ENCODE measurements at places on chromosomes 1 and 21.

- peak; percentile 96 for DNase-seq
Observed at GRCh38 chr21:42062236-42063022, 8.7 kb upstream of the UMODL1 start.

DNA sequence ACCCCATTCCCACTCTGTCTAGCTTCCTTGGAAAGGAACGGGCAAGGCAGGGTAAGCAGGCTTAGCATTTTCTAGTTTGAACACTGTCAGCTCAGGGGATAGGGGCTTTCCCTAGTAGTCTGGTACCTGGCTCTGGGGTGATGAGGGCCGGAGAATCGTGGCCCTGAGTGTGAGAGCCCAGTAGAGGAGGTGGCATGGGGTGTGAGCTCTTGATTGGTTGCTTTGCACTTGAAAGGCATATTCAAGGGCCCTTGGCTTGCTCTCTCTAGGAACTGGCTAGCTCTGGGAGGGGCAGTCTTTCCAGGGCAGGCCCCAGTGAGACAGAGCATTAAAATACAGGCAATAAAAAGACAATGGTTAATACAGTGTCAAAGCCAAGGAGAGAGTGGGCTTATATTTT, 10.8 kb upstream of the EXTL1 start:
- DNase-seq = no peak

GRCh38 chr1:171610385-171610784, 11.7 kb upstream of the MYOCOS start:
- no peak for DNase-seq

DNA sequence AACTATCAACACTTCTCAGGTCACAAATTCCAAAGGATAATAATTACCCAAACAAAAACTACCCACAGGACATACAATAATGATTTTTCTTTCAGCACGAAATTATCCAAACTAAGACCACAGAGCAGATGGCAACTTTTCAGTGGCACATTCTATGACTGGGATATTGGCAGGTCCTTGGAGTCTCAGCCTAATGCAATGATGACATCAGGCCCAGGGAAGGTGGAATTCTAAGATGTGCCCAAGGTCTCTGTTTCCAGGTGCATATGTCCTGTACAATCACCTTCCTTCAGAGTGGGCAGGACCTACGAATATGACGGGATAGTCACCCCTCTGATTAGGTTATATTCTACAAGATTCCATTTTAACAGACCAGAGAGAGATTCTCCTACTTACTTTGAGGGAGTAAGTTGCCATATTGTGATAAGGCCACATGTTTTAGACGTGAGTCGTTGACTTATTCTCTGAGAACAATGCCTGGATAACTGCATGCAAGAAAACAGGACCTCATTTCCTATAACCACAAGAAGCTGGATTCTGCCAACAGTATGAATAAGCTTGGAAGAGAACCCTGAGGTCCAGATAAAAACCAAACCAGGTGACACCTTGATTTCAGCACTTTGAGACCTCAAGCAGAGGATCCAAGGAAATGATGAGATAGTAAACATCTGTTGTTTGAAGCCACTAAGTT, 69.9 kb downstream of the ZC3H11B start:
- DNase-seq = no peak

- no peak for DNase-seq
Observed at GRCh38 chr21:43591571-43591970, 67.7 kb downstream of the HSF2BP start.

DNA sequence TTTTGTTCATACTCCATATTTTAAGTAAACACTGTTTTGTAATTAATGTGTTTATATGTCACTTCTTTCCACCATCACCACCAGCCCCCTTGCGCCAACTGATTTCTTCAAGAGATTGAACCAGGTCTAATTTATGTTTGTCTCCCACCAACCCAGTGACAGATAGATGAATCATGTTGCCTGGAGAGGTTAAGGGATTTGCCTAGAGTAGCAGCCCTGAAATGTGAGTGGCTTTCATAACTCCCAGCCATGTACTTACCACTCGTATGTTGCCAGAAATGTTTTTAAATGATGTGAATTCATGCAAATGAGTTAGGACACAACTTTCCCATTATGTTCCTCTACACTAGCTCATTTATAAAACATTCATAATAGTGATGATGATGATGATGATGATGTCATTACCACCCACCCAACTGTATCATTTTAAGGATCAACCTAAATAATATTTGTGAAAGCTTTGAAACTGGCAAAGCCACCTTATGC, 86.9 kb downstream of the LRRC8D start:
- DNase-seq = no peak

DNA sequence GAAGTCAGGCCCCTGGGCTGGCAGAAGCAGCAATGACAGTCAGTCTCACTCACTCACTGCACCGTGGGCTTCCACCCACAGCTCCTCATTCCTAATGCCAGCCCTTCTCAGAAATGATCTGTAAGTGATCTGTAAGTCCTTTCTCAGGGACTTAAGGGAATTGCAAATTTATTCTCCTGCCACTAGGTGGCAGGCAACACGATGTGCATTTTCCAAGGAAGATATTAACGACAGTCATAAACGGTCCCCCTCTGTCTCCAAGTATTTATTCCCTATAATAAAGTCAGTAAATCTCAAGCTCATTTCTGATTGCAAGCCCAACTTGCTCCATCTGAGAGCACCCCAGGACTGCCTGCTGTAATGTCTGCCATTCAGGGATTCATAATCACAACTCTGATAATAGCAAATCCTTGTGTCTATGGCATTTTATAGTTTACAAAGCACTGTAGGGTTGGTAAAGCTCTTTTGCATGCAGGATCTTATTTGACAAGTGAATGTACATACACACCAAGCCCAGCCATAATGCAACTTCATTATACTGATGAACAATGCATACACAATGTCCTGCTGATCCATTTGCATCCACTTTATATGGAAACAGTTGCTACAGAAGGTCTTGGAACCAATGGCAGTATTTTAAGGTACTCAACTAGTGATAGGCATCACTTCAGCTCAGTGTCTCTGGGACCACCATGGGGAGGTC, 380.5 kb upstream of the CAMK1G start:
- peak; percentile 15 for DNase-seq

DNA sequence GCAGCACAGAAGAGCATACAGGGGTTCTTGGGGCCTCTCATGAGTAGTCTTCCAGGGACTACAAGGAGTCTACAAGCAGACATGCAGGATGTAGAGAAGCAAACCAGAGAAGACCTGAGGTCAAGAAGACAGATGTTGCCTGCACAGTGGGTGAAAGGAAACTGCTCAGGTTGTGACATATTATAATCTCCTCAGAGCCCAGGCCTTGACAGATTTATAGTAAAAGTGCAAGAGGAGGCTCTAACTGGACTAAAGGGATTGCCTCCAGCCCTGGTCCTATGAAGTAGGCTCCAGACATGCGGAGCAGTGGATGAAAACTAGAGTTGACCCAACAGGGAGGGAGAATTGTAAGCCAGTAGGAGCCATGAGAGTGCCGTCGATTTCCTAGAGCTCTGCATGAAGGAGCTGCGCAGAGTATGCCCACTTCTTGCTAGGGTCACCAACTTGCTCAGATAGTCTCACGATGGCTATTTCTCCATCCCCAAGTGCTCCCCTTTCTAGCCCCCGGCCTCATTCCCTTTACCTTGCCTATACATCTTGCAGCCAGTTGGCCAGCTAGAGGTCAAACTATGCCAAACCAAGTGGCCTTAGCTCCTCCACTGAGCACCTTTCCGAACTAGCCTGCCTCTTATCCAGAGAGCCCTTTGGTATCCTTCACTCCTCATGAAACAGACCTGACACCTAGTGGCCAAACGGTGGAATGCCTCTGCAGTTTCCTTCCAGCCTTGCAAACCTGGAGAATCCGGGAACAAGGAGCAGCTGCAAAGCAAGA, 36.2 kb upstream of the IPO9 start:
- peak; percentile 62 for DNase-seq

GRCh38 chr1:5995871-5996630, 3.8 kb upstream of the NPHP4 start:
- no peak for DNase-seq

- DNase-seq = no peak
Observed at GRCh38 chr21:43740497-43741156, 21.7 kb downstream of the PDXK start.

GRCh38 chr1:113946678-113947387, 17.7 kb downstream of the HIPK1 start:
- no peak for DNase-seq

- no peak for DNase-seq
Observed at GRCh38 chr21:43343095-43343991, 83.6 kb downstream of the SIK1 start.

DNA sequence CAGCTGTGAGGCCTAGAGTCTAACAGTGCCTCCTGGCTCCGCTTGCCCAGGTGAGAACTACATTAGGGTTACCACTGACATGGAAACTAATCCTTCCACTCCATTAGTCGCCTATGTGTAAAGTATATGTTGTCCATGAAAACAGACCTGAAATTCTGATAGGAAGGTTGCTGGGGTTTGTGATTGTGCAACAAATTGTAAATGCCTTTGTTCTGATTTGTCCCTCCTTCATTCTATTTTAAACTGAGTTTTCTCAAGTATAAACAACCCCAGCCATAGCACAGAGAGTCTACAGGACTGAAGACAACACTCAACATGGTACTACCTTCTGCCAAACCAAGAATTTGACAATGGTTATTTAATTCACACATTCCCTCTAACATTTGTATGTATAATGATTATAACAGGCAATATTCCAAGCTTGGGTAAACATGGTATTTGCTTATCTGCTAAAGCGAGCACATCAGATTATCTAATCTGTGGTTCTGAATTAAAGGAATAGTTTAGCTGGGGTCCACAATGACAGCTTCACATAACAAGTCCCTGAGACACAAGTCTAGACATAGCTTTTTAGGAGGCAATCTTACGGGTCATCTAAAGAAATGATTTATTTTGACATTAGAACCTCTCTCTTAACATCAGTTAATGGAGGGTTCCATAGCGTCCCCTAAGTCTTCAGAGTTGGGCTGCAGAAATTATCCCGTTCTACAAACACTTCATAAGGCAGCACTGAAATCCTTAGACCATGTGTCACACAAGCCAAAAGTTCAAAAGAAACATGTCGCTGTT, 633.0 kb downstream of the SMYD3 start:
- DNase-seq = no peak

GRCh38 chr1:96498744-96499340, 222.7 kb upstream of the PTBP2 start:
- DNase-seq = no peak

- DNase-seq = no peak
Observed at GRCh38 chr1:15283526-15283925, 36.5 kb downstream of the FHAD1 start.

DNA sequence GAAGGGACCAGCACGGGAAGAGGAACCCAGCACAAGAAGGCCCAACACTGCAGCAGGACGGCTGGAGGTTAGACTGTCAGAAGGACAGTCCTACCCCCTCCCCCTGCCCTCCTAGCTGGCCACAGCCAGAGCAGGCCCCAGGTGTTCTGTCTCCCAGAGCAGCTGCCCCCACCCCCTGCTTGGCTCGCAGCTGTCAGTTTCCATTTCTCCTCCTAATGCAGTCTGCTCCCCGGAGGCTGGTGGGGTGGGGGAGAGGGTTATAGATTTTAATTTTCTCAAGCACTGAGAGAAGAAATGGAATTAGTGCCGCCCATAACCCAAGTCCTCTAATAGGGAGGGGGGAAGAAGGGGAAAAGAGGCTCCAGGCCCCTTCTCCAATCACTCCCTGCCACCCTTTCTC, 13.0 kb upstream of the PEAR1 start:
- no peak for DNase-seq

DNA sequence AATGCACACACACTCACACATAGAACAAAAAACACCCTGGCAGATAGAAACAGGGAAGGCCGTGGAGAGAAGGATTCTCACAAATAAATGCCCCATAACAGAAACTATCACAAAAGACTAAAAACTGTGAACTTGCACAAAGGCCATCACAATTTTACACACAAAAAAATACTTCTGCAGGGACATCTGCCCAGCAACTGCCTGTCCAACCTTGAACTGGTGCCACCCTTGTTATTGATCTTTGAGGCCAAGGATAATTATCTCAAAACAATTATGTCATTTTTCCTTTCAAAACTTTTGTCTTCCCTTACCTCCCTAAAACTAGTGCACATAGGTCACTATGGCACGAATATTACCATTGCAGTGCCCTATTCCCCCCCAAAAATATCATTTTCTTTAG, 143.8 kb upstream of the KCTD3 start:
- no peak for DNase-seq

GRCh38 chr1:178048426-178048825, 45.5 kb upstream of the RASAL2 start:
- no peak for DNase-seq

- DNase-seq = peak; percentile 39
Observed at GRCh38 chr1:6466023-6466422, at the start of gene TNFRSF25. TSS of gene TNFRSF25 (minus strand) at chr1:6466173. CDS start at chr1:6466107, 66 bp downstream.

DNA sequence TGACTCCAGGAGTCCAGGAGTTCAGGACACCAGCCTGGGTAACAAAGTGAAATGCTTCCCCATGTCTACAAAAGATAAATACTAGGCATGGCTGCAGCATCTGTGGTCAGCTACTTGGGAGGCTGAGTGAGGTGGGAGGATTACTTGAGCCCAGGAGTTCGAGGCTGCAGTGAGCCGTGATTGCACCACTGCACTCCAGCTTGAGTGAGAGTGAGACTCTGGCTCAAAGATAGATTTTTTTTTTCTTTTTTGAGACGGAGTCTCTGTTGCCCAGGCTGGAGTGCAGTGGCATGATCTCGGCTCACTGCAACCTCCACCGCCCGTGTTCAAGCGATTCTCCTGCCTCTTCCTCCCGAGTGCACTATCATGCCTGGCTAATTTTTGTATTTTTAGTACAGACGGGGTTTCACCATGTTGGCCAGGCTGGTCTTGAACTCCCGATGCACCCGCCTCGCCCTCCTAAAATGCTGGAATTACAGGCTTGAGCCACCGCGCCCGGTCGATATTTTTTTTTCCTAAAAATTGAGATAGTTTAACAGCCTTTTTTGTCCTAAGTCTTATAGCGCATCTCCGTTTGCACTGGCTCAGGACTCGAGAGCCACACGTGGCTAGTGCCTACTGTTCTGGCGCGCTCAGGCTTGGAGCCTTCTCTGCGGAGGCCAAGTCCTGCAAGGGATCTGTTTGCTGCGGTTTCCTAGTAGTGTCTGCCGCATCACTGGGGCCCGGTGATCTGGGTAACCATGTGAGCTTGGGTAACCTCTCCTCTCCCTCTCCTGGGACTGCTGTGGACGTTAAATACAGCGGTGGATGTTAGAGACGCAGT, 1.0 kb upstream of the MFN2 start:
- DNase-seq = no peak

DNA sequence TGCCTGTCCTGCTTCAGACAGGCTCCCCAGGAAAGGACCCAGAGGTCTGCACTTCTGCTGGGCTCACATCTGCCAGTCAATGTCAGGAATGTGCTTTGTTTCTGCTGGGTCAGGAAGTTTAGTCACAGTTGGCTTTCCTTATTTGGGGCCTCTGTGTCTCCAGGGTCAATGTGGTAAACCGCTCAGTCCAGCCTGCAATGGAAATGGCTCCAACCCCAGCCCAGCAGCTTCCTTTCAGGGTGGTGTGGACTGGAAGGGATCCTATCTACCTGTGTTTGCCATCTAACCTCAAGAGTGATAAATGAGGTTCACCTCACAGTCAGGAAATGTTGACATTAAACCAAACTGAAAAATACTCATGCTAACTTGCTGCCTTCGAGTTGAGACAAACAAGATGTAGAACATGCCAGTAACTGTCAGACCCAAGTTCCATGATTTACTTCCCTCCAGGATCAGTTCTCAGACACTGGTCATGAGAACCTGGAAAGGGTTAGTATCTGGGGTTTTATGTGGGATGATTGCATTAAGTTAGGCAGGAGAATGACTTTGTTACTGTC, 20.3 kb downstream of the ENO1 start:
- DNase-seq = peak; percentile 41

- DNase-seq = no peak
Observed at GRCh38 chr1:234221601-234222000, 151.7 kb upstream of the COA6 start.

GRCh38 chr1:157135070-157135469, 3.1 kb downstream of the ETV3 start:
- DNase-seq = no peak
